ENCODE measurements at places on chromosomes 2 and 18.

GRCh38 chr2:54704688-54705605 lies 18.5 kb upstream of the EML6 start:
- peak; percentile 58 for DNase-seq

- DNase-seq, result no peak
These were observed 6.8 kb upstream of the SNTG2 start for GRCh38 chr2:943821-944220.

GRCh38 chr2:190328573-190329147 lies 9.0 kb upstream of the HIBCH start:
- no peak for DNase-seq

DNA sequence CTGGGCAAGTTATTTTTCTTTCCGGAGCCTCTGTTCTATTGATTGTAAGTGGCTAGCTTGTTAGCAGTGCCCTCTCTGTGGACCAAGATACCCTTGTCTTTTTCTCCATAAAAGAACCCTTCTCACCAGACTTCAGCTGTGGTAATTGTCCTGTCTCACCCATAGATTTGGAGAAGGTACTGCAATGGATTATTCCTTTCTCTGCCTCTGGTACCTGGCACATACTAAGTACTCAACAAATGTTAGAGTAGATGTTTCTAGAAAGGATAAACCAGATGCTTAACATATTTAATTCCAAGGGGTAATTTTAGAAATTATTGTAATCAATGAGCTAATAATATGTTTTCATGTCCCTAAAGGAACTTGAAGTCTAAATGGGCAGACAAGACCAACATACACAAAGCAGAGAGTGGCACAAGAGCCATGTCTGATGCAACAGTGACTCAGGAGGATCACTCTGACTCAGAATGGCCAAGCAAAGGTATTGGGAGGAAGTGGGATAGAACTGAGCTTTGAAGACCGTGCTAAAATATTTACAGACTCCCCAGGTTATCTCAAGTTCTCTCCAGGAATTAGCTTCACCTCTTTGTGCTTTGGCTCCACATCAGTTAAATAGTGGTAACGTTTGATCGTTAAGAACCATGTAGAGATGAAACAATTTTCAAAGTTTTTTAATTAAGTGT lies 129.7 kb upstream of the OSR1 start:
- DNase-seq, result no peak

- no peak for DNase-seq
These were observed 634.9 kb upstream of the PIK3C3 start for GRCh38 chr18:41320100-41320499.

DNA sequence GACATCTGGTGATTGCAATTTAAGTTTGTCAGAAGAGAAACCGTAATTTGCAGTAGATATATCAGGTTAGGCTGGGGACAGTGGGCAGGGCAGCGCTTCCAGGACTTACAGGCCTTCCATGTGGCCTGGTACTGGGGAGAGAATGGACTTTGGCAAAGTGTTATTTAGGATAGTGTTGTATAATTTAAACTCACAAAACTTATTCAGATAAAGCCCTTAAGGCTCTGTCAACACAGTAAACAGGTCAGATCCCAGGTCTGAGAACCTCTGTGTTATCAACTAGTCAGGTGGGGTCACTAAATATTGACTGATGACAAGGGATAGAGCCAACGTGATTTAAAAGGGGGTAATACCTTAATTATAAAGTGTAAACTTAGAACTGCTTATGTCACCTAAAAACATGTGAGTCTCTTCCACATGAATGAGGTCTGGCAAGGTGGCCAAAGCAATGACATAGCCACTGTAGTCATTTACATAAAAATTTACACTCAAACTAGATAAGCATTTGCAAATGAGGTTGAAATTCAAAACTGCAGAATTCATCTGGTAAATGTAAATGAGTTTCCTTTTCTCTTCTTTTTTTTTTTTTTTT lies 80.2 kb upstream of the DNMT3A start:
- DNase-seq, result no peak

GRCh38 chr2:241130316-241130715 lies 19.0 kb downstream of the PASK start:
- no peak for DNase-seq

DNA sequence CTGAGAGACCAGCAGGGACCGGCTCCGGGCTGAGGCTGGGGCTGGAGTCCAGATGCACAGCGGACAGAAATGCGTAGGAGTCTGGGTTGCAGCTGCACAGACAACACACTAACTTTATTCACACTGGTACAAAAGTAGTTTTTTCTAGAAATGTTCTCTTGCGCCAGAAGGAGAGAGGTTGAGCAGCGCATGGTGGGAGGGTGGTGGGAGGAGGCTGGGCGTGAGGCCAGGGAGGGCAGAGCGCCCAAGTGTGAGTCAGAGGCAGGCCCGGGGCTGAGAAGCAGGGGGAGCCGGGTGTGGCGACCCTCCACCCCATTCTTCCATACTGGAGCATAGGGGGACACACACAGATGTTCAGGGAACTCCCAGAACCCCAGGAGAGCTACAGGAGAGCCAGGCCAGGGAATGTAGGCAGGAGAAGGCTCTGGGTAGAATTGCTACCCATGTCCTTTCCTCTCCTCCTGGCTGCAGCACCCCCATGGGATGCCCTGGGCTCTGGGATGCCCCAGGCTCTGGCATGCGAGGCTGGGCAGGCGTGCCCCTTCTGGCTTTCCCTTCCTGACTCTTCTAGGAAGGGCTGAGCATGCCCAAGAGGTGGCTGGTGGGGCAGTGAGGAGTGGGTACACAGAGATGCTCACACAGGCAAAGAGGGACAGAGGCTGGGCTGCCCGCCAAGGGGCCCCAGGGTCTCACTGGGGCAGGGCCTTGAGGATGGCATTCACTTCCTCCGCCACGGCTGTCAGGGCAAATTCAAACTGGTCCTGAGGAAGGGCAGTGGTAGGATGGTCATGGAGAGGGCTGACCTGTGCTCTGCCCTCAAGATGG lies 10.6 kb downstream of the DNAJB2 start:
- no peak for DNase-seq

GRCh38 chr18:76658627-76659026 lies 163.6 kb upstream of the ZNF516 start:
- peak; percentile 47 for DNase-seq

DNA sequence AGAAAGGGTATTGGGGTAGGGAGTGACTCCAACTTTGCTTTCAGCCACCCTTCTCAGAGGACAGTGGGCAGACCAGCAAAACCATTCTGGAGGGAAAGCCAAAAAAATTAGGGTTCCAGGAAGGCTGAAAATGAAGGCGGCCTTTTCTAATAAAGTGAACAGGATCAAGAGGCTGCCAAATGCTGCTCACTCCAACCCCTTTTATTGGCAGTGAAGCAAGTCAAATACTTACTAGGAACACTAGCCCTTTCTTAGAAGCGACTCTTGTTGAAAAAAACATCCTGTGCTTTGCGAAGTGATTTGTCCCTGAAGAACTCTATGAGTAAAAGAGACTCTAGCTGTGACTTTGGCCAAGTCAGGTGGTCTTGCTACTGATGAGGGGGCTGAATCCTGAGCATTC lies 83.6 kb upstream of the CYP1B1 start:
- no peak for DNase-seq

- DNase-seq, result no peak
These were observed 16.5 kb downstream of the SUMO1 start for GRCh38 chr2:202221873-202222272.

DNA sequence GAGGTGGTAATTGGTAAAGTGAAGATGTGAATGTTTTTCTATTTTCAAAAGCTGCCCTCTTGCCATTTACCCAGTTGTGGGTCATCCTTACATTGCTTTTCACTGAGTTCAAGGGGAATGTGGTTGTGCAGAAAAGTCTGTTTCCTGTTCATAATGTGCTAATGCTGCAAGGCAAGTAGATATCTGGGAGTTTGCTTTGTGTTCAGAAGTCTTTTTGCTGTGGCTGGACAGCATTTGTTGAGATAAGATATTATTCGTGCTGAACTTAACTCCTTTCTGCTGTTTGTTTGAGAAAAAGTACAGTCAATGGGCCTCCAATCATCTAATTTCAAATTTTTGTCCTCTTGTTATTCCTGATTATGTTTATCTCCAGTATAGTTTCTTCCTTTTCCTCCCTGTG lies 263.2 kb downstream of the LTBP1 start:
- peak; percentile 41 for DNase-seq

DNA sequence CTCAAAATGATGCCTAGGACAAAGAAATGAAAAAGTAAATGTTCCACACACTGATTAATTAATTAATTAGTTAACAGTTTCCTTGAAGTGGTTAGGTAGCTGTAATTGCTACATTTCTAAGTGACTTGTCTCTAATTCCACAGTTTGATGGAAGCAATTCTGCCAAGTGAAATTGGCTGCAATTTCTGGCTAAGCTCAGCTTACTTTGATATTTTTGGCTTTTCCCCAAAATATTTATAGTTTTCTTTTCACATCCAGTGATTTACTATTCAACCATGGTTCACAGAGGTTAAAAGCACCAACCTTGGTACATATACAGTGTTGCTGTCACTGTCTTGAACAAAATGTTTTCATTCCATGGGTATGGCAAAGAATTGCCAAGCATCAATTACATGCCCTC lies 459.5 kb upstream of the CDH20 start:
- DNase-seq, result no peak

- DNase-seq, result peak; percentile 4
These were observed 7.9 kb downstream of the CROCC2 start for GRCh38 chr2:240913810-240914644.

DNA sequence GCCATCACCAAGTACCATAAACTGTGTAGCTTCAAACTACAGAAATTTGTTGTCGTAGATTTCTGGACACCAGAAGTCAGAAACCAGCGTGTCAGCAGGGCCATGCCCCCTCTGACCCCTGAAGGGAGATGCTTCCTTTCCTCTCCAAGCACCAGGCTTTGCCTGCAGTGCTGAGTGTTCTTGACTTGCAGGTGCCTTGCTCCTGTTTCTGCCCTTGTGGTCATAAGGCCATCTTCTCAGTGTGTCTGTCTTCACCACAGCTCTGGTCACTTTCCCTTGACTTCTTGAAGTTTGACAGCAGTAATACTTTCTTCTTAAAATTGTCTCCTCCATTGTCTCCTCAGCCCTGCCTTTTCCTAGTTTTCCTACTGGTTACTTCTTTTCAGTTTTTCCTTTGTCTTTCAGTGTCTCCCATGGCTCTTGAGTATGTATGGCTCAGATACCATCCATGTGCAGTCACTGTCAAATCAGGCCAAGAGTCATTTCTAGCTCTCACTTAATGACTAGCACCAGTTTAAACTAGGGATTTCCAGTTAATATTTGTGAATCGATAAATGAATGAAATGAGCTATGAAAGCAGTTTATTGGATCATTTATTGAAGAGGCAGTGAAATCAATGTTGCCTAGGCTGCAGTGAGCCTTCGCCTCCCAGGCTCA lies 91.2 kb upstream of the RANBP2 start:
- no peak for DNase-seq

GRCh38 chr2:193103064-193103463 lies 908.3 kb upstream of the TMEFF2 start:
- no peak for DNase-seq

DNA sequence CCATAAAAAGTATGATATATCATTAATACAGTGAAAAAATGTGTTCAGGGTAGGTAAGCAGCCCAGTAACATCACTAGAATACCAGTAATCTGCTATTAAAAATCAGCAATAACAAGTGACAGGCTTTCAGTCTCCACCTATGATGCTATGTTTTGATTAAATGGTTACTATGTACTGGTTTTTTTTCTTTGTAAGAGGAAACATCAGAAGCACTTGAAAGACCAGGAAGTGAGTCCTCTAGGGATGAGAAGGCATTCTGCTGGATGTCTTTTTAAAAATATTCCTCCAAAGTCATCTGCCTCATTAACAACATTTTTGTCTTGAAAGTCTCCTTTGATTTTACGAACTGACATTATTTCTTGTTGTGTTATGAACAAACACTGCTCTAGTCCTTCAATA lies 136.0 kb upstream of the FAM98A start:
- no peak for DNase-seq

All from Jurkat, Clone E6-1 (cell line).